Urinary bladder (tissue), 4 donors: ENCODE measurements at places on chromosomes 2 and 18. TPM values are rescaled to one million over a fixed set of nuclear protein-coding genes. Genes with fewer than 3 reads are reported as not detected.

GRCh38 chr2:3146772-3147650 is 230.6 kb downstream of the EIPR1 start:
- no peak for DNase-seq

The CEP192 gene
- 12.8 TPM for polyA plus RNA-seq

The OR6B2 gene
- not detected for polyA plus RNA-seq

DNA sequence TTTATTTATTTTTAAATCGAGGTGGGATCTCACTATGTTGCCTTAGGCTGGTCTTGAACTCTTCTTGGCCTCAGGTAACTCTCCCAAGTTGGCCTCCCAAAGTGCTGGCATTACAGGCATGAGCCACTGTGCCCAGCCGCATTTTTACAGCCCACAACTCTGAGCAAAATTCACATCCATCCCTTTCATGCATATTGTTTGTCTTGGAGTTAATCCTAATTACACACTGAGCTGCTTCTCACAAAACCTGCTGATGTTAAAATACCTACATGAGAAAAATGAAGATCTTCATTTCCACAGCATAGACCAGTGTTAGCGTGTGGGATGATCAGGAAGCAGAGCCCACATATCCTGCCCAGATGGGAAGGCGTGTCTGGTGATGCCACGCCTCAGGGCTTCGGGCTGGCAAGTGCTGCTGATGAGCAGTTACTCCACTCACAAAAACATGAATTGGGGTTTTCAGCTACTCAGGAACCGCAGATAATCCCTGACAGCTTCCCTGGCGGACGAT is 14.6 kb downstream of the ITGB1BP1 start:
- no peak for DNase-seq

The SETBP1 gene
- polyA plus RNA-seq = 12.6 TPM

GRCh38 chr2:135124924-135125886 is 73.1 kb downstream of the RAB3GAP1 start:
- DNase-seq = no peak

- DNase-seq = no peak
These were observed 112.1 kb downstream of the PHLPP1 start for GRCh38 chr18:62827397-62827796.

- no peak for DNase-seq
These were observed 31.2 kb upstream of the EN1 start for GRCh38 chr2:118878531-118879149.

- DNase-seq = no peak
These were observed 68.5 kb downstream of the USP40 start for GRCh38 chr2:233498126-233498525.

DNA sequence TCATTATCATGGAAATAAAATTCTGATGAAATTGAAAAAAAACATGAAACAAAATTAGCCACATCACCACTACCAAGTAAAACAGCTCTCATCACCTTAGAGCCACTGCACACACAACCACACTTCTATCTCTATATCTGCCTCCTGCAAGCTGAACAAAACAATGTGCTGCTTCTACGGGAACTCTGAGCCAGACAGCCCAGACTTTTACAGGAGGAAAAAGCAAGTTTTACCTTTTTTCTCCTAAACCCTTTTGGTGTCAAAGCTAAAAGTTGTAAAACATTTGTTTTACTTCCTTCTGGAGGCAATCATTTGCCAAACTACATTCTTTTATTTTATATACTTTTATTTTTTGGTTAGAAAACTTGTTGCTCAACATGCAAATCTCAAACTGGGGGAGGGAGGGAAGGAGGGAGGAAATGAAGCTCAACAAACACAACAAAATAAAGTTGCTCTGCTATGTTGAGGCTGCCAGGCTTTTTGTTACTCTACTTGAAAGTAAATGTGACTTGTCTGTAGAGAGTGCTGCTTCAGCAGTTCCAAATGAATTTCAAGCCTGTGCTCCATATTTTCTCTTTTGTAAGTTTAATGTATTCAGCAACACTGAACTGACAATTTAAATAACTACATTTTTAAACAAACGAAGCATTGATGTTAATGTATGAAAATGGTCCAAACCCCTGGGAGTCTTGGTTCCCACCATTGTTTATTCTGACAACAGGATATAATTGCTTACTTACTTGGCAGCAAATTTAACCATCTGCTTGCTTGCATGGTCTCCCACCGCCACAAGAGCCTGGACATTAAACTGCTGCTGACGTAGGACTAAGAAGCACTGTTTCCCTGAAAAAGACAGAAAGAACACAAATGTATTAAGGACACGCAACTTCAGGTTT is 24.5 kb downstream of the DARS1 start:
- DNase-seq = no peak

DNA sequence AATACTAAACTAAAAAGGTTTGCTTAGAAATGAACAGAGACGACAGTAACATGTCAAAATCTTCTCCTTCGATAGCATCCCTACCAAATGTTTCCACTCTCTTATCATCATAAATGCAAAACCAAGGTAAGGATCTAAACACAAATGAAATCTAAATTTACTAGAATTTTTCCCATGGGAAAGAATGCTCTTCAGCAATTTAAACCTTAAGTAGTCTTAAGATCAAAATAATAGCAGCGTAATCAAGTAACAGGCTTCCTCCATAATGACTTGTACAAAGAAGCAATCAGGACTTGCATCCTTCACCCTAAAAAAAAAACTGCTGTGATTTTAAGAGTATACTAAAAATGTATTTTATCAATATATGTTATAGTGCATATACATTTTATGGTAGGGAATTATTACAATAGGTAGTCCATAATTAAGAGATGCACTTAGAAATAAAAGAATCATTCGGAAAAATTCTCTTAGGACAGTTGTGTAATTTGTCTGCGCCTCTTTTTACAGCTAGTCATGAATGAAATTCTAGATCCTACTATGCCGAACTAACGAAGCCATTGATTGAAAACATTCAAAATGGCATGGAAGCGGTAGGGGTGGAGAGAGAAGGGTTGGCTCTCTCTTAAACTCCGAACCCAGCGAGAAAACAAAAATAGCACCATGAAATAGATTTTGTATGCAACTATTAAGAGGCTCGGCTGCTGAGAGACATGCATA is 1.3 kb downstream of the PGAP1 start:
- no peak for DNase-seq

GRCh38 chr2:8196316-8196715 is 485.5 kb upstream of the ID2 start:
- DNase-seq = no peak

The CAB39 gene
- polyA plus RNA-seq = 42.9 TPM

DNA sequence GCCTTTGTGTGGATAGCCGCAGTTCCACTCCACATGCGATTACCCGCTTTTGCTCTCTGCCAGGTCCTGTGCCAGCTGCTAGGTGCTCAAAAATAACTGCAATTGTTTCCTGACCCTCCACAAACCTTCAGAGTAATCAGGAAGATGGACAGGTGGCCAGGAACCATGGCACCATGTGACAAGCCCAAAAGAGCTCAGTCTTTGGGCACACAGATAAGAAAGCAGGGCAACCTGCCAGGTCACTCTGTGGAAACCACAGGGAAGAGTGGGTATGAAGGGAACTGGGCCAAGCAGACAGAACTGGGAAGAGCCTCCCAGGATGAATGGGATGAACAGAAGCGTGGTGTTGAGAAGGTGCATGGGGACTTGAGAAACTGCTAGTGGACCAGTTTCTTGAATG is 79.4 kb upstream of the AGAP1 start:
- DNase-seq = no peak

The GPR35 gene
- polyA plus RNA-seq = 3.3 TPM

The SLC16A14 gene
- 4.9 TPM for polyA plus RNA-seq

The NEU2 gene
- not detected for polyA plus RNA-seq

The RFX8 gene
- polyA plus RNA-seq = 0.30 TPM

- DNase-seq = no peak
These were observed 488.2 kb upstream of the SPHKAP start for GRCh38 chr2:228669690-228670089.

GRCh38 chr2:228066126-228066798 is 115.2 kb downstream of the SPHKAP start:
- no peak for DNase-seq
